Naive B cell (primary cell): ENCODE measurements at places on chromosomes 1 and 21.

DNA sequence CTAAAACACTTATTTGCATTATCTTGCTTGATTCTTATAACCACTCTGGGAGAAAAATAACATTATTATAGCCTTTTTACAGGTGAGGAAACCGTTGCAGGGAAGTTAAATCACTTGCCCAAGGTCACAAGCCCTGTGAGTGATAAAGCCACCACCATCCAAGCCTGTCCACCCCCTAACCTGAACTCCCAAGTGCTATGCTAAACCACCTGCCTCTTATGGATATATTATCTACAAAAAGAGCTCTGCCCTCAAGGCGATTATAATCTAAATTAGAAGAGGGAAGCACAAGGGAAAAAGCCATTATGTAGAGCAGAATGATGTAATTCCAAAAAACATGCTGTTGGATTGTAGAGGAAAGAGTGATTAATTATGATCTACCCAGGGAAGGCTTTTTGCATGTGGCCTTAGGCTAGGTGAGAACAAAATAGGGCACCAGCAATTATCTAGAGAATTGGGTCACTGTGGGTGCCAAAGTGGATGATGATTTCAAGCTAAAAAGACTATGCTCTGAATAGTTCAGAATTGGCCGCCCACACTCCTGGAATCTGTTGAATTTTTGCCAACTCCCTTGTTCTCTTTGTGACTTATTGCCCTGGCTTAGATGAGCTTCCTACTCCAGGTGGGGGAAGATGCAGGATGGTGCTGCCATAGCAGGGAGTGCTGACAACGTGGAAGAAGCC, 205.3 kb downstream of the FGGY start:
- DNase-seq, result no peak

GRCh38 chr1:64357422-64357821, 112.5 kb upstream of the CACHD1 start:
- DNase-seq, result no peak

DNA sequence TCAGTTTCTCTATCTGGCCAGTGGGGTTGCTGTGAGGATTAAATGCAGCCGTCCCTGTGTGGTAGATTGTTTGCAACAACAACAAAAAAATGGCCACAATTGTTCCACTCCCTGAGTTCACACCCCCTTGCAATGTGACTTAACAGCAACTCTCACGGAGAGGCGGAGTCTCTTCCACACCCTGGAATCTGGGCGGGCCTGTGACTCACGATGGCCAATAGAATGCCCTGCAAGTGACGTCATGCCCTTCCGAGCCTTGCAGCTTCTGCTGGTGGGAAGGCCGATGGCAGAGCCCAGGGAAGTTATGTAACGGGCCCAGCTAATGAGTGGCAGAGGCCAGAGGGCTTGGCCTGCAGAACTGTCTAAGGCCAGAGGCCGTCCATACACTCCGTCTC, 87.9 kb downstream of the RIPK4 start:
- no peak for DNase-seq

DNA sequence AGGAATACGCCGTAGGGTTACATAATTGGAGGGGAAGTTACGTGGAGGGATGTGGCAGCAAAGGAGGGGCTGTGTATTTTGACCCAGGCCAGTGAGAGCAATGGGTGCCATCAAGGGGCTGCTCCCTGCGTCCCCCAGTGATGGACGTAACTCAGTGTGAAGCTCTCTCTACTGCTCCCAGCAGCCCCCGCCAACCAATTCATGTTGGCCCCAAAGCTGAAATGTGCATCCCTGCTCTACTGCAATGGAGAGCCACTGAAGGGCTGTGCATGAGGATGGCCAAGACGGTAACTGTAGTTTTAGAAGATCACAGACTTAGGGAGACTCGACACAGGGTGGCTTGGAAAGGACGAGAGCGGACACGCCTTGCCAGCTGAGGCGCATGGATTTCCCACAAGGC, 38.3 kb downstream of the PGBD5 start:
- DNase-seq, result no peak

DNA sequence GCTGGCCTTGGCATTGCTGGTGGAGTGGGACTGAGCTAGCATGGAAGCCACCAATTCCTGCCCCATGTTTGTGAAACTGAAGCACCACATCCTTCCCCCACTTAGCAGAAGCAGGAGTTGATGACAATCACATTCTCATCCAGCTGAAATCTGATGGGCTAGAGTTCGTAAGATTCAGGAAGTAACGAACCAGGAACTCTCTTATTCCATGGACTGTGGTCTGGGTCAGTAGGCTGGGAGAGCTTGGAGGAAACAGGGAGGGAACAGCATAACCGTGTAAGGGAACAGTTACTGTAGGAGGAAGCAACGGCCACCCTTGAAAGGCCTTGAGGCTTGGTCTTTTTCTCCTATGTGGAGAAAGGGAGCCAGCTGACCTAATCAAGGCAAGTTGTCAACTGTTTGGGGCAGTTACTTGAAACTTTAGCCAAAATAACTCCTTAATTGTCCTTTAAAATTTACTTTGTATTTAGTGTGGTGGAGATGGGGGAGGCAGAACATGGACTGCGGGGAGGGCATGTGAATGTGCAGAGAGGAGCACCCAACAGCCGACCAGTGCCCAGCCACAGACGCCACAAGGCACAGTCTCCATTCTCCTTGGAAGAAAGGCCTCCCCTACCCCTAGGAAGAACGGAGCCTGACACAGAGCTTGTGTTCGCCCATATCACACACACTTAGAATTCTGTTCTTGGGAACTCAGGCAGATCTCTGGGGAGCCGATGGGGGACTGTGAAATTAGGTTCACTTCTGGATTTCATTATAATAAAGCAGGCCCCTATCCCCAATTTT, 2.0 kb upstream of the COQ8A start:
- DNase-seq, result no peak

GRCh38 chr1:204191456-204191855, 4.8 kb downstream of the KISS1 start:
- DNase-seq, result no peak

- DNase-seq, result no peak
Observed at GRCh38 chr1:33852711-33853110, 11.2 kb upstream of the HMGB4 start.

- DNase-seq, result no peak
Observed at GRCh38 chr1:20361805-20362381, 71.2 kb downstream of the VWA5B1 start.

- DNase-seq, result no peak
Observed at GRCh38 chr1:2583331-2583791, 3.2 kb upstream of the PRXL2B start.

DNA sequence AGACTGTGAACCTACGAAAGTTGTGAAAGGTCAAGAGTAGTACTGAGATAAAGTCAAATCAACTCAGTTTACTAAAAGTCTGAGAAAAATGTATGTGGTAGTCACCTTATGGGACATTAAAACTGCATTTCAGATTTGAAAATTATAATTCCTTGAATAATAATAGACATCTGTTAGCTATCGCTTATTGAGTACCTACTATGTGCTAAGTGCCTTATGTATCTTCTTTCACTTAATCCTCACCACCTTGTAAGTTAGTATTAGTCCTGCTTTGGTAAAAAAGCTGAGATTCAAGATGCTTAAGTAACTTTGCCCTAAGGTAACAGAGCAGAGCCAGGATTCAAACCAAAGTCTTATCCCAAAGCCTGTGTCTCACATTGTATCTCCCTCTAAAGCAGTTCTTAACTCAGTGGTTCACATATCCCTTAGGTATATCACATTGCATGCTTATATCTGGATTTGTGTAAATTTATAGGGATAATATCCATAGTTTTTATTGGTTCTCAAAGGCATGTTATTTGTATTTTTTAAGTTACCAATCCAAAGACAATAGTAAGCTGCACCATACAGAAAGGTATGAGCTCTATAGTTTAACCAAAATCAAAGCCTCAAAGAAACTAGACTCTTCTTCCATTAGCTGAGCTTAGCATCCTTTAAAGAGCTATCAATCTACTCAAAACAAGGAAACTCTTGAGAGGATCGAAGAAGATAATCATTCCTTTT, 865 bp downstream of the PIGC start:
- DNase-seq, result no peak

- DNase-seq, result no peak
Observed at GRCh38 chr1:1631782-1632420, at the start of gene MMP23B. TSS of gene MMP23B (plus strand) at chr1:1632173. CDS start at chr1:1632219, 46 bp downstream.

- DNase-seq, result no peak
Observed at GRCh38 chr1:230910755-230911117, 42.4 kb upstream of the C1orf198 start.

GRCh38 chr1:155173478-155174323, at the start of gene TRIM46:
TSS of gene TRIM46 (plus strand) at chr1:155173849. CDS start at chr1:155173967, 118 bp downstream.
- DNase-seq, result no peak

DNA sequence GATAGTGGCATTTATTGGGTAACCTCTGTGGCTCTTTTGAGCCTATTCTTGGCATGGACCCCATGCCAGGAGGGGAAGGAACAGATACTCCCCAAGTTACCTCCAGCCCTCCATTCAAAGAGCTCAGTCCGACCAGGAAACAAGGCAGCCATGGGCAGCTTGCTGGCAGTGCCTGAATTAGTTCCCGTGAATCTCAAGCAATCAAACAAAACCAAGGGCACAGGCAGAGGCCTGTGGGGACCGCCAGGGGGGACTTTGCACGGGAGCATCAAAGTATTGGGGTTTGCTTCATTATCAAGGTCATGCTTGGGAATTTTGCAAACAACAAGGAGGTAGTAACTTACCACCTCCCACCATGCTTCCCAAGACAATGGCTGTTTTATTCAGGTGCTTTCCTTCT, 81.2 kb upstream of the IFFO2 start:
- DNase-seq, result no peak

GRCh38 chr1:176551146-176551545, 88.2 kb downstream of the PAPPA2 start:
- DNase-seq, result no peak

DNA sequence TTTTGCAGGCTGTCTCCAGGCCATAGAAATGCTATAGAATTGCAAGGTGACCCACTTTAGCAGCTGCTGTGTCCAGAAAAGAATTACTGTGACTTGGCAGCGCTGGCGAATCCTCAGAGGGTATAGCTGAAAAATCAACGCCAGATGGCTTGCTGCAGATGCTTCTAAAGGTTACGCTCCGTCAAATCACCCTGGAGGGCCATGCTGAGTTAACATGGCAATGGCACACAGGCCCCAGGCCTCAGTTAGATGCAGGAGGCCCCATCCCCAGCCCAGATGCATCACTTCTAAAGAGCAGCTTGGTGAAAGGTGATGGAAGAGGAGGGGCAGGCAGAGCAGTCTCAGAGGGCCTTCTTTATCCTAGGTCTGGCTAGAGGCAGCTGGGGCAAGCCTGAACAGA, 18.0 kb downstream of the KIAA1614 start:
- DNase-seq, result no peak

GRCh38 chr1:83619170-83619896, 379.6 kb downstream of the TTLL7 start:
- no peak for DNase-seq

DNA sequence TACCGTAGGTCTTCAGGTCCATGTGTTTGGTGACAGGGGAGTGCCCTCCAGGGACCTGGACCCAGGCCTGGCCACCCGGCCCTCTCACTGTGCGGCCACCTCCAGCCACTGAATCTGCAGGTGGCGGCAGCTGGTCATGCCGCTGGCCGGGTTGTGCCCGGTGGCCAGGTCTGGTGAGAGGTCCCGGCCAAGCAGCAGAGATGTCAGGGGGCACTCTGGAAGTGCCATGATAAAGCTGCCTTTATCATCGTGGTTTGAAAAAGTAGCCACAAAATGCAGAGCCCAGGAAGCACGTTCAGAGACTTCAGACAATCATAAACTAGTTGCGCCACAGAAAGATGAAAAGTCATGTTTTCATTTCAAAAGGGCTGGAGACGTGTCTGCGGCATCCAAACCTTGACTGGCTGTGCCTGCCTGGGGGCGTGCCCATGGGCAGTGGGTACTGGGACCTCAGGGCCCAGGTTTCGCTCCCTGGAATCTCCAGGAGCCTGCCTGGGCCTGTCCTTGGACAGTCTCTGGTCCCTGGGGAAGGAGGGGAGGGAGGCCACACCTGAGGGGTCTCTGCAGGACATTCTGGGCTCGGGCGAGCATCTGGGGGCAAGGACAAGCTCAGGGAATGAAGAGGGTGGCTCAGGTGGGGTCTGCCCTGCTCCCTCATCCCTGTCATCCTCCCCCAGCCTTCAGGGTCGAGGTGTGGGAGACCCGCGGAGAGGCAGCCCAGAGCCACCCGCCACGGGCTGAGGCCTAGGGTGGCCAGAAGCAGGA, 44.9 kb downstream of the COL18A1 start:
- DNase-seq, result no peak

DNA sequence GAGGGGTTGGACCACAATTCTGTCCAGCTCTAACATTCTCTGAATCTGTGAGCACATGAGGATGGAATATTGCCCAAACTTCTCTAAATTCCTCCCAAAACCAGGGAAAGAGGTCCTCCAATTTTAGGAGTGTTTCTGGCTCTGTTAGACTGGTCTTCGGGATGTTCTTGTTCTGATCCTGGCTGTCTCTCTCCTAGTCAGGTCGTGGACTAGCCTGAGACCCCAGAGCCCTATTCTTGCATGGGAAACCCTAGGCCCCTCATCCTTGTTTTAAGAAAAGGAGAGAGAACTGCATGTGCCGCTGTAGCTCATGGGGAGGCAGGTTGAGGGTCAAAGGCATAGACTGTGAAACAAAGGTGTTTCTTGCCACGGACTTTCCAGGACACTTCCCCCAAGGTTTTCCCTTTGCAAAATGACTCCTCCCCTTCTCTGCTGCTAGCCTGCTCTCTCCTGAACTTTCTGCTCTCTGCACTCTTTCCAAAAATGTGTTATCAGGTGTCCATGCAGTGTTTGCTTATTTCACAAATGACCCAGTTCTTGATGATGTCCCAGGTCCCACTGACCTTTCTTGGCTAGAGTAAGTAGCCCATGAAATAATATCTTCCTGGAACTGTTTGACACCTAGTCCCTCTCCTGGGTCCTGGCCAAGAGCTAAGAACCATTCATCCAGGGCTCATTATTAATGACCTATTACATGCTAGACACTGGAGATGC, 29.3 kb upstream of the RD3 start:
- DNase-seq, result no peak

DNA sequence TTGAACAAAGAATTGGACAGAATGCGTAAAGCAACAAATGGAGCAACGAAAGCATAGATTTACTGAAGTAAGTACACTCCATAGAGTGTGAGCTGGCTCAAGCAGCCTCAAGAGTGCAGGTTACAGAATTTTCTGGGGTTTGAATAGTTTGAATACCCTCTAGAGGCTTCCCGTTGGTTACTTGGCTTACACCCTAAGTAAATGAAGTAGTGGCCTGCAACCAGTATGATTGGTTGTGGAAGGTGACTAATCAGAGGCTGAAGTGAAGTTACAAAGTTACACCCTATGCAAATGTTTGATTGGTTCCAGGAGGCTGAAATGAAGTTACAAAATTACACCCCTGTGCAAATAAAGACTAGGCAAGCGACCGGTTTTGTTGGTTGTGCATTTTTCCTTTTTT, 10.9 kb downstream of the TCEANC2 start:
- no peak for DNase-seq

DNA sequence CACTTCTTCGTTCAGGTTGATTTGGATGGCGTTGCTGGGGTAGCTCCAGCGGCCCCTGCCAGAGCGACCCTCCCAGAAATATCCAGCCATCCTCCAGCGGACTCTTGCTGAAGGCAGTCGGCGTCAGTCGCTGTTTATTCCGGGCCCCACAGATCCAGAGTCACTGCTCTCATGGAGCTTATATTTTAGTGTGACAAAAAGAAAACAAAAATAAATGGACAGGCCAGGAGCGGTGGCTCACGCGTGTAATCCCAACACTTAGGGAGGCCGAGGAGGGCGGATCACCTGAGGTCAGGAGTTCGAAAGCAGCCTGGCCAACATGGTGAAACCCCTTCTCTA, 791 bp upstream of the CFAP298 start:
- no peak for DNase-seq
